ENCODE measurements at places on chromosomes 2 and 18.

- no peak for DNase-seq
Observed at GRCh38 chr2:10909996-10910341, 1.8 kb upstream of the KCNF1 start.

DNA sequence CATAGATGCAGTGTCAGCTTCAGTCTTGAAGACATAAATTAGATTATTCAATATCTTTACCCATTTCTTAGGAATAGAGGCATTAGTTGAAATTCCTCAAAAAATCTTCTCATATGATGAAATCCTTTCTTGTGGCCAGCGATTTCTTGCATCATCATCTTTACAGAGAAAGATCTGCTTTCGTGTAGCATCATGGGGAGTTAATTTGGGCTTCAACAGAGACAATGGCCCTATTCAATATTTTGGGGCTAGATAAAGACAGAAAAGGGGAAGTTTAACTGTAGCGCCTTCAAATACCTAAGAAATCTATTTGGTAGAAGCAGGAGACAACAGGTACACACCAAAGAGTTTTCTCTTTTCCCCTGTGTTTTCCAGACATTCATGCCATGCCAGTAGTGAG, 73.8 kb downstream of the TGFA start:
- no peak for DNase-seq

DNA sequence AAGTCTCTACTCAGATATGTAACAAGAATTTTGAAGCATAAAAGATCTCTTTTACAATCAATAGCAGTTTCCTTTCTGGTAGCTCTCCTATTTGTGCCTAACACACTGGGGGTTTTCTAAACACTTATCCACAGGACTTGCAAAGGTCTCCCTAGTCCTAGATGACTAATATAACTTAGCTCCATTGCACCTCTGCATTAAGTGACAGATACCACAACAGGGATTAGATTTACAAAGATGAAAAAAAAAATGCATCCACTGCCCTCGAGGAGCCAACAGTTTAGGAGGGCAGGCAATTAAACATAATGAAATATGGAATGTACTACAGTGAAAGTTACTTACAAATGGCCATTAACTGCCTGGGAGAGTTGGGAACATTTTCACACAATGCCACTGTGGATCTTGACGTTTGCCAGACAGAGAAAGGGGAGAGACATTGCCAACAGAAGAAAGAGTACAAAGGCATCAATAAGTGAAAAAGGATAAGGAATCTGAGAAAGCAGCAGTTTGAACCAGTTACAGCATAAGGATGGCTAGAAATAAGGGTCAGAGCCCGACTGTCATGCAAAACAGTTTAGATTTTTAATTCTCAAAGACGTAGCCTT, 14.3 kb downstream of the PPP3R1 start:
- DNase-seq, result no peak

DNA sequence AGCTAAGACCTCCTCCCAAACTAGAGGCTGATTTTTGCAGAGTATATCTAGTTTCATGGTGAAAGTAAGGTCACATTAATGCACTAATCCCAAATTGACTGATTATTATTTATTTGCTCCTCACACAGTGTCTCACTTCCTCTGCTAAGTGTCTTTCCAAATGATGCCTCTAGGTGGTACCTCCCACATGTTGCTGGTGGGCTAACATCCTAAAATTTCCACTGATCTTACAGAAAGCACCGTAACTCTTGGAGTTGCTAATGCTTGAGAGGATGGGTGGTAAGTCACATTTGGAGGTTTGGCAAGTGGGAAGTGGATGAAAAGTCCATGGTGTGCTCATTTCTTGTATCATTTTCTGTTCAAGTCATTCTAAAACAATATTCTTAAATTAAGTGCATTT, 428.7 kb upstream of the GYPC start:
- DNase-seq, result no peak

GRCh38 chr2:40388161-40388560, 63.7 kb downstream of the SLC8A1 start:
- DNase-seq, result no peak
